ENCODE measurements at places on chromosomes 7 and 10.
A peak's percentile ranks its signal among the peaks of the same experiment; 100 is the strongest.

DNA sequence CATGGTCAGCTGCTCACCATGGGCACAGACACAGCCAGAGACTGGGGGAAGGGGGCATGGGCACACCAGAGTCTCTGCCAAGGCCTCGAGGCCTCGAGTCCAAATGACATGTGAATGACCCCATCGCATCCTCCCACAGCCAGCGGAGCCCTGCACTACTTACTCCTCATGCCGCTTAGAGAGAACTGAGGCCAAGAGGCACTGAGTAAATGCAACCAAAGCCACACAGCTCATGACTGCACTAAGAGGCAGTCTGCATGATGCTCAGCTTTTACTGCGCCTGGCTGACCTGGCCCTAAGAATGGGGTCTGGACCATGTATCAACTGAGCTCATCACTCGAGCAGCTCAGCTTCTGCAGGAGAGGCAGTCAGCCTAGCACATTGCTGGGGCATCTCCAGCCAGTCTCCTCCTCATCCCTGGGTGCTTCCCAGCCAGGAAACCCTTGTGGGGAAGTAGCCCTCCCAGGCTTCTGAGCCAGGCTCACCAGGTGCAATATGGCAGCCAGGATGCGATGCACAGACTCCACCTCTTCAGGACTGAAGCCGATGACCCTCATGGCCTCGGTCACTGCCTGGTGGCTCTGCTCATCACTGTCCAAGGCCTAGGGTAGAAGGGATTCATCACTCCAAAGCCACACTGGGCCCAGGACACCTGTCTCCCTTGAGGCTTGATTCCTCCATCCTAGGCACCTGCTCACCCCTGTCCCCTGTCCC lies 7.5 kb downstream of the MYO1G start:
- DNase-seq: no peak

DNA sequence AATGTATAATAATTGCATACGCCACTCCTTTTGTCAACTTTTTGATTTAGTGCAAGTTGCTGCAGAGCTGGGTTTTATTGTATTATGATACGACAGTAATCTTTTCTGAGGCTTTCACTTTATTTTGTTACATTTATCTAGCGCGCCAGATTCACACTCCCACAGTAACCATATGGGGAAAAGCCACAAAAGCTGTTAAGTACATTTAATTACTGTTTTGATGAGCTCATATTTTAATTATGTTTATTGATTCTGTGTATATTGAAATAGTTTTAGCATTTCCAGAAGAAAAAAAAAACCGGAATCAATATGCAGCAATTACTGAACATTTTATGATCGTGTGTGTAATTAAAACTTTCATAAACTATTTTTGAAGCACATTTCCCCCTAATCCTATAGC lies 118.5 kb downstream of the RAB11FIP2 start:
- no peak for DNase-seq

- no peak for DNase-seq
Observed at GRCh38 chr7:71472962-71473361, 341.0 kb downstream of the GALNT17 start.

GRCh38 chr7:130345136-130345535 lies 520 bp downstream of the CPA5 start:
- DNase-seq: no peak

GRCh38 chr7:116311816-116312471 lies 101.6 kb downstream of the TES start:
- DNase-seq: no peak

DNA sequence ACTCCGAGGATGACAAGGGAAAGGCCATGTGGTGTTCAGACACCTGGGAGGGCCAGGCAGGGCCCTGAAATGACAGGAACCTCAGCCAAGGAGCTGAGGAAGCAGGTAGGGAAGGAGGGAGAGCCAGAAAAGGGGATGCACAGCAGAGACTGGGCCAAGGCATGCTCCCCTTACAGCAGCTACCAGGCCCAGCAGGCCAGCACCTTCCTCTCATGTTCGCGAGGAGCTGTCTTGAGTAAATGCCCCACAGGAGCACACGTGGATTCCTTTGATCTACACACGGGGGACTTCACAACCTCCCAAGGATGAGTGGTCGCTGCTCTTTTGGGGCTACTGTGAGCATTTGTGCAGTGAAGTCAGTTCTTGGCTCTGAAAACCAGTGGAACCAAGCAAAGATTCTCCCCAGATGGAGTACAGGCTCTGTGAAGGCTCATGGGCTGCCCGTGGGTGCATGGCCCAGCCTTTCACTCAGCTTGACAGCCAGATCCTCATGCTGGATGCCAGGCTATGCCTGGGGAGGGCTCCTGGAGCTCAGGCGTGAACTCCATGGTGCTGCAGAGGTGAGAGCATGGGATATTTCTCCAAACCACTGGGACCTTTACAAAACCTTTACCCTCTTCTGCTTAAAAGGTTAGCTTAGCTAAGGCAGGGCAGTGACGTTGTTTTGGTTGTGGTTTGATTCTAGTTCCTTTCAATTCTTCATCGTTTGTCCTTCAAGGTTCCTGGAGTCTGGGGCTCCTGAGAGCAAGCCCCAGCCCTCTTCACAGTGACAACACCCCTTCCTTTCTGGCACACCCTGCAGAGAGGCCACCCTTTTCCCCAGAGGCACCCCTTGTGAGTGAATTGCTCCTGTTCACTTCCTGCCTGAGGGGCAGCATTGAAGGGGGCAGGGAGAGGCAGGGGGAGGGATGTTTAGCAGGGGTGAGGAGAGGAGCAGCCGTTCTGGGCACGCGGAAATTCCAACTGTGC lies 74.2 kb upstream of the ZPBP start:
- DNase-seq: no peak

DNA sequence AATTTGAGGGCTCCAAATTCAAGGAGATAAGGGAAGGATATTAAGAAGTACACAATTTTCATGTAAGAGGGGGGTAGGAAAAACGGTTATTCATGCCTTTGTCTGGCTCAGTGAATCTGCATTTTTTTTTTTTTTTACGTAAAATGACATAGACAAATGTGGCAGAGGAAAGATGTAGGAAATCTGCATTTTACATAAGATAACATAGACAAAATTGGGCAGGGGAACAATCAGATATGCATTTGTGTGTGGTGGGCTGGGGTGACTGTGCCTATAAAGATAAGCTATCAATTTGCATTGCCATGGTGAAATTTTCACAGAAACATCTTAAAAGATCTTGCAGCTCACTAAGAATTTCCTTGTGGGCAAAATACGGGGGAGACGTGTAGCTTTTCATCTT lies 92.7 kb upstream of the GPR141 start:
- peak; percentile 79 for DNase-seq

All from CMK (cell line).